HS-5 (cell line): ENCODE measurements at places on chromosomes 5 and 9.
A peak's percentile ranks its signal among the peaks of the same experiment; 100 is the strongest.

DNA sequence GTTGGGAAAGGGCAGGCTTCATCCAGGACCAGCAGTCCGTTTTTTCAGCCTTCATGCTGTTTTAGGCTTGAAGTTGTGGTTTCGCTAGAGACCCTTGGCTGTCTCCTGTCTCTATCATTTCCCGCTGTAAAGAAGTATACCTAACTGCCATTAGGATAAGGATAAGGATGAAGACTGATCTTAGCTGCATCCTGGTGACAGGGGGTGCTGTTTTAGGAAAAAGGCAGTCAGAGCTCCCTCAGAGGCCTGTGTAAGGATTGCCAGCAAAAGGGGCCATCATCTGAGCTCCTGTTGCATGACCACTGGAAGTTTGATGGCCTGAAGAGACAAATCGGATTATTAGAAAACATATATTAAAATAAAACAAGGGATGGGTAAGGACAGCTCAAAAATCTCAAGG, 64.8 kb upstream of the FGF10 start:
- DNase-seq, result no peak

DNA sequence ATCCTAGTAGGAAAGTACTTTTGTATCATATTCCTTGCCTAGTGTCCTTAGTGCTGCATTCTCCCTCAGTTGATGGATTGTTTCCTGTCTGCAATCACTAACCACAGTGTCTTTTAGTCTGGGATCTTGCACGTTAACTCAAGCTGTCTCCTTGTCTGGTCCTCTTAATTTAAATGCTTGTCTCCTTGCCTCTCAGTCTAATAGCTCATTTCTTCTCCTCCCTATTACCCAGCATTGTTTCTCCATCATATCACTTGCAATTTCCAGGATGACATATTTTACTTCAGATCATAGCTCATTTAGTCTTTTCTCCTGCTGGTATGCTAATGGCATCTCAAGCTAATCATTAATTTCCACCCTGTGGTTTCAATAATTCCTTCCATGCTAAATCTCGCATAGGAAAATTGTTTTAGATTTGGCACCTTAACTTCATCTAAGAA, 2052.0 kb upstream of the C9orf72 start:
- DNase-seq, result no peak

DNA sequence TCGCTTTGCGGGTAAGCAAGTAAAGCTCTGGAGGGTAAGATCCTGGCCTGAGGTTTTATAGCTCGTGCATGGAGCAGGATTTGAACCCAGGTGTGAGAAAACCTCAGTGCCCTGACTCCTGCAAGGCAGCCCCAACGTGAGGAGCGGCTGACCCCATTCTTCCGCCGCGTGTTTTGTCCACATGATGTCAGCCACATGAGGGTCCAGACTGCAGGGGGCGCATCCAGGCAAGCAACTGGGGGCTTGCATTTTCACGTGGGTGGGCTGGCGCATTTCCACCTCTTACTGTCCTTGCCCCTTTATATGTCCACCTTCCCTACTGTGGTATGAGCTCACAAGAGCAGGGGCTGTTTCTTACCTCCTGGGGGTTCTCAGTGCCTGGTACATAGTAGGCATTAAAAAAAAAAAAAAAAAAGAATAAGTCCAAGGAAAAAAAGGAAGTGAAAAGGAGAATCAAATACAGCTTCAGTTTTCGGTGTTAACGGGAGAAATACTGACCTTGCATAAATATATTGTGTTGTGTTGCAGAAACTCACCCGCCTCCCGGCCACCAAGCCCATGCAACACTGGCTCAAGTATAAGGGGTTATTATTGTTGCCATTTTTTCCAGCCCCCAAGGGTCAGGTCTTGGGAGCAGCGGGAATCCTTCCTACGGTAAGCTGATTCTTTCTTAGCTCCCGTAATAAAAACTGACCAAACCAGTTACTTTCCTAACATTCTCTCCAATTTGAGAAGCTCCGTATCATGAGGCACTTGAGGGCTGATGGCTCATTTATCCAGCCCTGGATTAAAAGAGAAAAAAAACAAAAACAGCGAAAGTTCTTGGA, 15.0 kb downstream of the TLX3 start:
- no peak for DNase-seq

DNA sequence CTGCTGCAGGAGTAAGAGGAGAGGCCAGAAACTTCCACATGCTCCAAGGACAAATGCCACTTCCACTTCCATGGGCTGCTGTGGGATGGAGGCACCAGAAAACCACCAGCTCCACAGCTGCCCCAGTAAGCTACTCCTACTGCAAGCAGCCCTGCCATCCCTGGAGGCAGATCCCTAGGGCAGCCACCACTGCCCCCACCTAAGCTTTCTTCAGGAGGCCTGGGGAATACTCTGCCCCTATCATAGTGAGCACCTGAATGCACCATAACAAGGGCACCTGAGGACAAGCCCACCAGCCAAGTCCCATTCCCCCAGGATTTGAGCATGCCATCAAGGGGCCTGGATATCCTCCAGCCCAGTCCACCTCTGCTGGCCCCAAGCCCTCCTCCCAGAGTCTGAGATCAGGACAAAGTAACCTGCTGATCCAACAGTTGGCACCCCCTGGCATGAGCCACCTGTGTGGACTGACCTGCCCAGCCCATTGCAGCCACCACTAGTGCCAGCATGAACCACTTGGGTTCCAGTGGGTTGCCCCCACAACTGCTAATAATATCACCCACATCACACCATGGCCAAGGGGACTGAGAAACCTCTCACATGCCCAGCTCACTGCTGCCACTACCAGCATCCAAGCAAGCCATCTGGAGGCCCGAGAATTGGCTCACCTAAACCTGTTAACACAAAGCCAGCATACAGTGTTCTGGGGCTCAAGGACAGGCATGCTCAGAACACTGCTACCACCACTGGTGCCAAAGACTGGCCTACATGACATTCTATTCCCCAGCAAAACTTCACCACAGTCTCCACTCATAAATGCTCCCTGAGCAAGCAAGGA, 480.1 kb downstream of the CDH12 start:
- no peak for DNase-seq

- DNase-seq, result no peak
These were observed 121.2 kb upstream of the ADAMTSL1 start for GRCh38 chr9:18352711-18353110.

DNA sequence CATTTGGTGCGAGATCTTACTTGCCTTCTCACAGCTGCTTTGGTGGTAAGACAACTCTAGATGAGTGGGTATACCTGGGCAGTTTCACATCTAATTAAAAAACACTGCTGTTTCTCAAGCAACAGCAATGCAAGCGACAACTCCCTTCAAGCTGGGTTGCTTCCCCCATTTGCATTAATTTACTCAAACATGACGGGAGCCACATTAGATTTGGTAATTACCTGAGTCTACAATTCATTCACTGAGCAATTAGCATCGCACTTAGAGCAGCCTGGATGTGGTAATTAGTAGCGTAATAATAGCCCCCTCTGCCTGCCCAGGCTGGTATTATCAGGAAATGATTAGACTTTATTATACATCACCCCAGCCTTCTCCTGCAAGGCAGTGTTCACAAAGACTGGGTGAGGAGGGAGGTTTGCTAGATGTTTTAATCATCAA, 73.4 kb downstream of the FBXO38 start:
- no peak for DNase-seq

DNA sequence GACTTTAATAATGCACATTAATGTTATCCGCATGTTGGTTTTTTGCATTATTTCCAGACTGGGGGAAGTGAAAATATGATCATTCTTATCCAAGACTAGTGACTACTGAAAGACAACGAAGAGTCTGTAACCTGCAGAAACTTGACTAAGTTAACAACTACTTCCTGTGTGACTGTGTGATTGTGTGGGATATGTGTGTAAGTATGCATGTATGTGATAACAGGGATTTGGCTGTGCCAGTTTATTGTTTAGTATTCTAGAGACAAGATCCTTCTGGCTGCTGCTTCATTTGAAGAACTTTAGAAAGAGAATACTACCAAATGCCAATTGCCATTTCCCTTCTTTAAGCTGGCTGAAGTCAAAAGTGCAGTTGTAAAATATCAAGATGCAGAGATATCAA, 375.7 kb upstream of the PRR16 start:
- DNase-seq, result no peak

- DNase-seq, result no peak
These were observed 174.7 kb upstream of the NFIB start for GRCh38 chr9:14488421-14489190.

GRCh38 chr9:127801955-127802575, 617 bp upstream of the FPGS start:
- no peak for DNase-seq

- DNase-seq, result no peak
These were observed 114.9 kb upstream of the NFIB start for GRCh38 chr9:14428781-14429230.

DNA sequence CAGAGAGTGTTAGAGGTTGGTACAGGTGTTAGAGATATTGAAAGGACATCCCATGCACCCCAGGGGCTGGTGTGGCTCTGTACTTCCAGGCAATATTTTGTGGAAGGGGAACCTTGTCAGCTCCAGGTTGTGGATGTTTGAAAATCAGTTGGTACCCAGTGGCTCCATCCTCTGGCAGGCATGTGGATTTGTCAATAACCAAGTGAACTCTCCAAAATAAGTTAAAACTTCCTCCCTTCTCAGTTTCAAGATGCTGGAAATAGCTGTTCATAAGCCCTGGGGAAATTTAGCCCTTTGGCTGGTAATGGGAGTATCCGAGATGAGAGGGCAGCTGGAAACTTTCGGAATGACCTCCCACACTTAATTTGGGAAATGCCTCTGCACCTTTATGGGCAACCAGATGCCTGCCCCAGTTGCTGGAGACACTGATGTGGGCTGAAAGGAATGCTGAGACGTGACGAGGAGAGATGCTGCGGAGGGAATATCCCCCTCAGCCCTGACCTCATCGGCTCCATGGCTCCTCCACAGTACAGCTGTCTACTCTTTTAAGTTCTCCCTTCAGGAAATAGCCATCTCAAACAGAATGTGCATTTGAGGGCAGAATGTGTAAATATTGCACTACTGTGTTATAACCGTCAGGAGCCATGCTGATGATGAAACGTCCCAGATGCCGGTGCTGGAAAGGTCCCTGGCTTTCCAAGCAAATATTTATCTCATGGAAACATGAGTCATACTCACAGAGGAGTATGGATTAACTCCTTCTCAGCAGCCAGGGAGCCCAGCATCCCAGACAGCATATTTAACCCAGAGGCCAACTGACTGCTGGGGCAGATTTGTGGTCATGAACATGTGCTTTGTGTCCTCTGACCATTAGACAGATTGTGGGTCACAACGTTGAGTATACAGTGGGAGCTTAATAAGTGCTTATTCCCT, 29.5 kb downstream of the TGFBI start:
- DNase-seq, result peak; percentile 99

GRCh38 chr5:113520429-113520828, 6.9 kb downstream of the YTHDC2 start:
- peak; percentile 41 for DNase-seq

GRCh38 chr5:113552137-113552536, 38.6 kb downstream of the YTHDC2 start:
- DNase-seq, result no peak

GRCh38 chr5:168163966-168164365, 127.5 kb upstream of the WWC1 start:
- no peak for DNase-seq

DNA sequence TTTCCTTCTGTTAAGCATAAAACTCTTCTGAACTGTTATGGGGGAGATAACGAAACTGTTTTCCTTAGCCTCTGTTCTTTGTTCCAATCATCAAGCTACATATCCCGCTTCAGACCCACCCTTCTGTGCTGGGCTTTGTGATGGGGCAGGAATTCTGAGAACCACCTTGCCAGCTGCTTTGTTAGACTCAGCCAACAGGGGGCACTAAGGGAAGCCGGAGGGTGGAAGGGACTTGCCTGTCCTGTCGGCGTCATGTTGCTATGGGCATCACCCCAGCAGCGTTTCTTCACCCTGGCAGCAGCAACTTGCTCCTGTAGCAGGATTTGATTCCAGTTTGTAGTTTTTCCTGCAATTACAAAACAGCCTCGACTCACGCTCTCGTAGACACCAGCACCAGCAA, 169.1 kb downstream of the CAAP1 start:
- DNase-seq, result no peak

GRCh38 chr9:18051638-18052037, 422.3 kb upstream of the ADAMTSL1 start:
- DNase-seq, result no peak

GRCh38 chr9:130137641-130138081, 34.5 kb upstream of the NCS1 start:
- no peak for DNase-seq

DNA sequence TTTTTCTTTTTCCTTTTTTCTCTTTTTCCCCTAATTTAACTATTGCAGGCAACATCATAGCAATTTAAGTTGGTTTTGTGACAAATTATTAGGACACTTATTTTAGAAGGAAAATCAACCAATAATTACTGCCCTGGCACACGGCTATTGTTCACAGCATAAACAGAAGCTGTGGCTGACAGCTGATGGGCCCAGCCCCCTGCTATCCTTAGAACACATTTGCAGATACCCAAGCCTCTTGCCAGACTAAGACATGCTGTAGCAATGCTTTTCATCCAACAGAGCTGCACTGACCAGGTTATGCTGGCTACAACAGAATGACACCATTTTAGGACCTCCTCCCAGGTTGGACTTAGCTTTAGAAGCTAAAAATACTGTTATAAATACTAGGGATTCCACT, 852.7 kb upstream of the DMAC1 start:
- DNase-seq, result no peak

- no peak for DNase-seq
These were observed 246.3 kb upstream of the KLF4 start for GRCh38 chr9:107735821-107736220.

- DNase-seq, result no peak
These were observed 46.1 kb downstream of the PRUNE2 start for GRCh38 chr9:76859860-76860259.

DNA sequence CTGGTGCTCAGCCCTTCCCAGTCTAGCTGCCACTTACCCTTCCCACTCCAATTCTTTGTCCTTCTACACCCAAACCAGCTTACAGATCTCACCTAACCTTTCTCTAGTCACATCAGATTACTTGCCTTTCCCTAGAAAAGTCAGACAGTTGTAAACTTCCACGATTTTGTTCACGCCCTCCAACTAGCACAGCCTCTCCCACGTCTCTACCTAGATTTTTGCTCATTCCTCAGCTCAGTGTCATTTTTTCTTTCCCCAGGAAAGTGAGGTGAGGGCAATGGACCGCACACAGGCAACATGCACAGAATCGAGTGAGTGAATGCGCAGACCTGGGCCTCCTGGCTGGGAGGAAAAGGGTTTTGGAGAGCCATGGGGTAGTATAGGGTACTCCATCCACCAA, 20.9 kb upstream of the PRUNE2 start:
- DNase-seq, result no peak

- DNase-seq, result no peak
These were observed 5.0 kb downstream of the EBF1 start for GRCh38 chr5:159094745-159095144.

DNA sequence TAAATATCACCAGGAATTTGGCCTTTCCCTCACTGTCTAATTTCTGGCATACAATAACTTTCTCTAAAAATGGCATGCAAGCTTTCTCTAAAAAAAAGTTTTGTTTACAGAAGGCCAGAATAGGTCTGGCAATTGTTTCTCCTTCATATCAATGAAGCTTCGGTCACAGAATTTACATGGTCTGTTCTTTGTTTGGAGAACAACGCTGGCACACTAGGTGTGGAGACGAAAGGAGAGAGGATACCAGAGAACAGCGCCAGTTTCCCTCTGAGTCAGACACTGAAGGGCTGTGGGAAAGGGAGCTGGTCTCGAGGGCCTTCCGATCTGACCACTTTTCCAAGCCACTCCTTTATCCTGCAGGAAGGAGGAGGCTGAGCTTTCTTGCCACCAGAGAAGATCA, 60.1 kb upstream of the ITGA1 start:
- DNase-seq, result no peak
